Tongue (tissue), 3 donors: ENCODE measurements at places on chromosomes 12 and 14. TPM values are rescaled to one million over a fixed set of nuclear protein-coding genes. Genes with fewer than 3 reads are reported as not detected.

GRCh38 chr12:109169686-109170085 is 53.3 kb downstream of the ACACB start:
- DNase-seq = peak; percentile 11

CIROP gene
- not detected for total RNA-seq

DNA sequence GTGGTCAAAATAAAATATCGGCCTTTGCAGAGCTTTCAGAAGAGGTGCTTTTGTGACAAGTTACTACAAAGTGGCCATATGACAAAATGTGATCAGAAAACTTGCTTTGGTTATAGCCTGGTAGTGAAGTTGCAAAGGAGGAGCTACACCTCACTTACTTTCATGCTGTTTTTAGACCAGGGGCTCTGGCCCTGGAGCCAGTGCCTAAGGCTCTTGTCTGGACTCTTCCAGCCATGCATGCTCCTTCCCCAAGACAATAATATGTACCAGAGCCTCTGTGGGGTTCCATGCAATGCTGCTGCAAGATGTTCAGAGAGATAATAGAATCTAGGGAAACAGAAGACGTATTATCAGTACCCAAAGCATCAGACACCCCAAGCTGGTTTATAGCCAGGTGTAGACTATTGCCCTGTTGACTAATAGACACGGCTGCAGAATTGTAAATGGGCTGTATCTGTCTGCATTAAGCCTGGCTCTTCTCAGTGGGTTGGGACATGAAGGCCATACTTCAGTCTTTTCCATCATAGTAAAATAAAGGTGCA is 88.5 kb downstream of the EGLN3 start:
- DNase-seq = no peak

PLEKHG7 gene
- total RNA-seq = not detected

MORN3 gene
- 0.41 TPM for total RNA-seq
